Hematopoietic multipotent progenitor cell treated with erythropoietin and hydrocortisone succinate and interleukin-3 and kit ligand, for 4 days (in vitro differentiated cells): ENCODE measurements at places on chromosomes 2 and 18.

GRCh38 chr18:31380912-31381311, 4.3 kb downstream of the DSG4 start:
- DNase-seq = no peak

GRCh38 chr2:31075431-31075830, 62.8 kb downstream of the GALNT14 start:
- no peak for DNase-seq

DNA sequence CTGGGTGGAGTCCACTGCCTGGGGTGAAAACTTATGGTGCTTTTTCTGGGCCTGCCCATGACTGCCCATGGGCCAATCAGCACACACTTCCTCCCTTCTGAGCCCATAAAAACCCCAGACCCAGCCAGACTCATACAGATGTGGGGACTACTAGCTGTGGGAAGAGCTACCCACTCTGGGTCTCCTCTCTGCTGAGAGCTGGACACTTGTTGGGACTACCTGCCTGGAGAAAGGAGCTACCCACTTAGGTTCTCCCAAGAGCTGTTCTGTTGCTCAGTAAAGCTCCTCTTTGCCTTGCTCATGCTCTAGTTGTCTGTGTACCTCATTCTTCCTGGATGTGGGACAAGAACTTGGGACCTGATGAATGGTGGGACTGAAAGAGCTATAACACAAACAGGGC, 119.6 kb upstream of the SLC38A11 start:
- no peak for DNase-seq

DNA sequence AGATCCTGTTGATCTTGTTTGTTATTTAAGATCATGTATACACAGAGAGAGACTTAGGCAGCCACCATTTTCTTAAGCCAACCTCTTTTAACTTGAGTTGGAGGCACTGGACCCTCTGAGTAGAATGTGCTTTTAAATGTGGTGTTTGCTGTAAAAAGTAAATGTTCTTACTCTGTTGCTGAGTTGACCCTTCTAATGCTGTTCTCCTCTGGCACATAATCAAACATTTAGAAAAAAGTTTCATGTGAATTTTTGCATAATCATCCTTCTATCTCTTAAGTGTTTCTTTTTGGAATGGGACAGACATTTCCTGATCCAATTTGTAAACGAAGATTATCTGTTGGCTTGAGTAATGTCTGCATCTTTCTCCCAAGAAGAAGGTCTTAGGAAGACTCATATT, 255.1 kb upstream of the ETAA1 start:
- no peak for DNase-seq

GRCh38 chr2:239803766-239804115, 221.4 kb downstream of the NDUFA10 start:
- no peak for DNase-seq

DNA sequence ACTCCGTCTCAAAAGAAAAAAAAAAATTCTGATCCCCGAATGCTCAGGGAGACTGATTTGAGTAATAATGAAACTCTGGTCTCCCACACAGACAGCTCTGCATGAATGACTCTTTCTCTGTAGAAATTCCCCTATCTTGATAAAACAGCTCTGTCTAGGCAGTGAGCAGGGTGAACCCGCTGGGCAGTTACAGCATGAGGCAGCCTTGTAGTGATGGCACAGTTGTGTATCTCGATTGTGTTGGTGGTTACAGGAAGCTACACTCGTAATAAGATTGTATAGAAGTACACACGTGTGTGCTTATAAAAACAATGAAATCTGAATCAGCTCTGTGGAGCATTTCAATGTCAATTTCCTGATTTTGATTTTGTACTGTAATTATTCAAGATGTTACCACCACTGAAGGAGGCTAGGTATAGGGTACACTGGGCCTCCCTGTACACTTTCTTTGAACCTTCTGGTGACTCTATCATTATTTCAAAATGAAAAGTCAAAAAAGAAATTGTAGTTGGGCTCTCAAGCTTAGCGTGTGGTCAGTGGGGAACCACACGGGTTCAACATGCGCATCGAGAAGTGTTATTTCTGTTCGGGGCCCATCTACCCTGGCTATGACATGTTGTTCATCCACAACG, 34.9 kb upstream of the ATP8B1 start:
- peak; percentile 6 for DNase-seq

DNA sequence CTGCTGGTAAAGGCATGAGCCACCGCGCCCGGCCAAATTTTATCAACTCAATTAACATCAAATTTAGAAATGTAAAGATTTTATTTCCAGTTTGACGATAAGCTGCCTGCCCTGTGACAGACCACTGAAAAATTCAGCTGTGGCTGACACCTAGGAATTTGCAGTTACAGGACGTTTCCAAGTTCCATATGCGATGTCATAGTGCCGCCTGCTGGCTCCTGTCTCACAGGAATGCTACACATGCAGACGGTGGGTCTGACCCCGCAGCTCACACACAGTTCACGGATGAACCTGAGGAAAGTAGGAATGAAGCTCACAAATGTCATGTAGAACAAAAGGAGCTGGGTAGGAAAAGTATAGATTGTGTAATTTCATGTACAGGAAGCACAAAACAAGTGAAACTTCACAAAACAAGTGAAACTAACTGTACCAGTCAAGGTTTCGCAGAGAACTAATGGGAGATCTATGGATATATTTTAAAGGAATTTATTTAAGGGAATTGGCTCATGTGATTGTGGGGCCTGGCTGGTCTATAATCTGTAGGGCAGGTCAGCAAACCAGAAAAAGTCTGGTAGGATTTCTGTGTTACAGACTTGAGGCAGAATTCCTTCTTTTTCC, 13.2 kb upstream of the SEH1L start:
- peak; percentile 91 for DNase-seq

- no peak for DNase-seq
Measured at GRCh38 chr2:213149949-213150314, 1.5 kb downstream of the IKZF2 start.

DNA sequence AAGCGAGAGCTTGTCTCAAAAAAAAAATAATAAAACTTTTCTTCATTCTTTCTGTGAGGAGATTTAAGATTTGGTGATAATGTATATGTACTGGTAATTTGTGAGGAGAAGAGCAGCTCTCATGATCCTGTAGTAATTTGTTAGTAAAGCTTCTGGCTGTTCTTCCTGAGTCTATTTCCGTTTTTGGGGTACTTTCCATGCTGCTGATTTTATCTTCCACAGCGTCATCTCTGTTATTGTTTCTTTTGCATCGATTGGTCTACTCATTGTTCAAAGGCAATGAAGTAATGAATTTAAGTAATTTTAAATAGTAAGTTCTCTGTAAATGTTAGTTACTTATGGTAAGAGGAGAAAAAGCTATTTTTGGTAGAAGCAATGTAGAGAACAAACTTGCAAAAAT, 12.0 kb downstream of the NDUFAF7 start:
- no peak for DNase-seq

- no peak for DNase-seq
Measured at GRCh38 chr2:54613386-54613785, 110.1 kb upstream of the EML6 start.

DNA sequence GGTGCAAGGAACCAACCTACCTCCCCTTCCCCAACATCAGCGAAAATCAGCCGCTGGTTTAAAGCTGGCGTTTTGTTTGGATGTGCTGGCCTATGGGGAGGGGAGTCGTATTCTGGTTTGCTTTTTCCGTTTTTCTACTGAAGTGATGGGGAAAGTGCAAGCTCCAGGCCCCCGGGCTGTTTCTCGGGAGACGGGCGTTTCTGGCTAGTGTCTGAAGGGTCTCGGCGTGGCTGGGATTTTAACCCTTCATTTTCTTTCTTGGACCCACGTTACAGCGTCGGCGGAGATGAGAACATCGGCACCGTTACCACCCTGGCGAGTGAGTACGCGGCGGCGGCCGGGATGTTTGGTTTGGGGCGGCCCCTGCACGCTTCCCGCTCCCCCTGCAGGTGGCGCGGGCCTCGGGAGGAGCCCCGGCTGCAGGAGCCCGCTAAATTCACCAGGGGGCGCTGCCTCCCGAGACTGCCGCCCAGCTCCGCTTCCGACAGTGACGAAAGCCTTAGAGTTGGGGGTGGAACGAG, 70.7 kb downstream of the PLB1 start:
- peak; percentile 92 for DNase-seq

GRCh38 chr2:237878321-237879057, 19.1 kb downstream of the RAMP1 start:
- no peak for DNase-seq

DNA sequence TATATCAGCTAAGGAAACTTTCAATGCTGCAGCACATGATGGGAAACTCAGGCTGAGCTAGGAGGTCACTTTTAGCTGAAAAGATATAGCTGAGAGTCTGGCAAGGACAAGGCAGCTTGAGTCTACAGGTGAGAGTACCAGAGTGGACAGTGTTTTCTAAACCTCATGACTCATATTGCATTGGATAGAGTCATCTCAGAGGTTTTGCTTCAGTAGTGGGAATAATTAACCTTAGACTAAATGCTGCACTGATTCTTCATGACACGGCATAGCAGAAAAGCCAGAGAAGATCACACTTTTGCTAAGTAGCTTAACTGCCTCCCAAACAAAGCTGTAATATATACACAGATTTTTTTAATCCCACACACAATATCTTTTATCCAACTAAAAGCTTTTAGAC, 865.0 kb upstream of the CDH2 start:
- DNase-seq = no peak

GRCh38 chr2:9247177-9247576, 40.6 kb downstream of the ASAP2 start:
- no peak for DNase-seq

DNA sequence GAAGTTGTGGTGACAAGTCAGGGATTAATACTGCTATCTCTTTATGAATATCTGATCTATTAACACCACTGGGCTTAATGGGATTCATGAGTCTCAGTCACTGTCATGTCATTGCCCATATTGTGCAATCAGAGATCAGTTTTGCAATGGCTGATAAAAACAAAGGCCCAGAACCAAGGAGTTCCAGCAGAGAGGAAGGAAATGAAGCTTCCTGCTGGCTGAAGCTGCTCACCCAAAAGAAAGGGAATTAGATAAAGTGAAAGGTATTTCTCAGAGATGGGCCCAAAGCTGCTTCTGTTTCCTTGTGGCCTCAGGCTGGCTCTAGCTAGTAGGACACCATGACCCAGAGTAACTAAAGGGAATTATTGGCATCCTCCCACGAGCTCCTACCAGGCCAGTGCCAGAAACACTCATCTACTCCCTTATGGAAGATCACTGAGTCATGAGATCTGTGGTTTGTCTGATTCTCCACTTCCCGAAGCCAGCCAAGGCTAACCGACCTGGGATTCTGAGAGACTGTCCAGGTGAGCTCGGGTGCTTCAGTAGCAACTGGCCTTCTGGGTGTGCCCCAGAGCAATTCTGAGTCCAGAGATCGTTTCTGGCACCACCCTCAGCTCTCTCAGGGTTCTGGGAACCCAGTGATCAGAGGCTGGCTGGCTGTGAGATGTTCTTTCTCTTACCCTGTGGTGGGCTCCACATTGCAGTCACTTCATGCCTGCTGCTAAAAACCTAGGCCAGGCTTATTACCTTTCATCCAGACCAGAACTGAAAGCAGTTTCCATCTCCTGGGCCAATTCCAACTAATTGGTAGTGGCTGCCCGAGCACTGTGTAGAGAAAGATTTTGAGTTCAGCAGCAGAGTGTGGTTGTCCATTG, 129.5 kb upstream of the PELI1 start:
- peak; percentile 70 for DNase-seq

- DNase-seq = no peak
Measured at GRCh38 chr2:72080286-72081145, 67.1 kb downstream of the CYP26B1 start.

- no peak for DNase-seq
Measured at GRCh38 chr2:134244587-134244986, 9.3 kb upstream of the MGAT5 start.

- DNase-seq = no peak
Measured at GRCh38 chr18:57404345-57404744, 30.8 kb upstream of the ONECUT2 start.

- no peak for DNase-seq
Measured at GRCh38 chr2:133673305-133673905, 105.1 kb upstream of the NCKAP5 start.

DNA sequence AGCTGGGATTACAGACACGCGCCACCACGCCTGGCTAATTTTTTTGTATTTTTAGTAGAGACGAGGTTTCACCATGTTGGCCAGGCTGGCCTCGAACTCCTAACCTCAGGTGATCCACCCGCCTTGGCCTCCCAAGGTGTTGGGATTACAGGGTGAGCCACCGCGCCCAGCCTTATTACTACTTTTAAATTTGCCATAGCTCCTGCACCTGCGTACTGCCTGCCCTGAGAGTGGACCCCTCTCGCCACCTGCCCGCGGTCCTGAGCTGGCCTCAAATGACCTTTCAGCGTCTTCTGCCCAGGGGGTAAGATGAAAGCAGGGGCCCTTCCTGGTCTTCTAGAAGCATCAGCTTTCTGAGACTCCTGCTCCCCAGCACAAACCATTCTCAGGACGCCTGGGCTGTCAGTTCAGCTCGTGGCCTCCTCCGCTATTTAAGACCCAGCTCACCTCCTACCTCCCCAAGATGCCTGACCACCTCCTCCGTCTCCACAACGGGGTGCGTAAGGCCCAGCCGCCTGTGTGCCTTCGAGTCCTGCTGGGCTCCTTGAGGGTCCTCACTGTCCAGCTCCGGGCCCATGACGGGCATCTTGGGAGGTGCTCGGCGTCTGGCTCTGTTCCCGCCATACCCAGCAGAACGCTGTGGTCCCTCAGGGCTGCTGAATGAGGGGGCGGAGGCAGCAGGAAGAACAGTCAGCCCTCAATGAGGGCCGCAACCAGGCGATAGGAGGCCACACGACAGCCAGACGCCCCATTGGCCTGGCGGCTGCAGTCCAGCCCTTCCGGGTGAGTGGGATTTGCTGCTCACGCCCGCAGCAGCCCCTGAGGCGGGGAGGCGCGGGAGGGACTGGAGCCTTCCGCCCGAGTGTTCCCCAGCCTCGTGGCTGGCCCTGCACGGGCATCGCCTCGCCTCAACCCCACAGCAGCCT, 266.6 kb downstream of the TFCP2L1 start:
- DNase-seq = peak; percentile 25
